ENCODE measurements at places on chromosomes 11 and 22.
A peak's percentile ranks its signal among the peaks of the same experiment; 100 is the strongest.

DNA sequence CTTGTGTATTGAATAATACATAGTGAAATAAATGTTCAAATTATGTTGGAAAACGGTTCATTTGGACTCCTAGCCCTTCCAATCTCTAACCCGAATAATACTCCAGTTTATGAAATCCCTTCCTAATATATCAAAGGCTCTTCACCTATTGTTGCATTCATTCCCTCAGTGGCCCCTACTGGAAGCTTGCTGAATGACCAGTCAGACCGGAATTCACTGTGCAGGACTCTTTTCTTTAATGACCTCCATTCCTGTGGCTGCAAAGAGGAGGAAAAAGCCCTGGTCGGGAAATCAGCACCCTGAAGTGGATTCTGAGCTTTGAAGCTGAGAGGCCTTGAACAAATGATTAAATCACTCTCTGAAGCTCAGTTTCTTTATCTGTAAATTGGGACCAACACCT is 19.1 kb upstream of the RCN1 start:
- DNase-seq, result no peak

- DNase-seq, result peak; percentile 71
These were observed 32.1 kb upstream of the GNB1L start for GRCh38 chr22:19886605-19887255.

- no peak for DNase-seq
These were observed 23.0 kb upstream of the RRAS2 start for GRCh38 chr11:14381968-14382367.

GRCh38 chr11:59647245-59647980 is 21.4 kb downstream of the PATL1 start:
- no peak for DNase-seq

- DNase-seq, result no peak
These were observed 353.4 kb downstream of the SOX6 start for GRCh38 chr11:16002942-16003341.

GRCh38 chr11:22491555-22492225 is 133.9 kb downstream of the FANCF start:
- no peak for DNase-seq

DNA sequence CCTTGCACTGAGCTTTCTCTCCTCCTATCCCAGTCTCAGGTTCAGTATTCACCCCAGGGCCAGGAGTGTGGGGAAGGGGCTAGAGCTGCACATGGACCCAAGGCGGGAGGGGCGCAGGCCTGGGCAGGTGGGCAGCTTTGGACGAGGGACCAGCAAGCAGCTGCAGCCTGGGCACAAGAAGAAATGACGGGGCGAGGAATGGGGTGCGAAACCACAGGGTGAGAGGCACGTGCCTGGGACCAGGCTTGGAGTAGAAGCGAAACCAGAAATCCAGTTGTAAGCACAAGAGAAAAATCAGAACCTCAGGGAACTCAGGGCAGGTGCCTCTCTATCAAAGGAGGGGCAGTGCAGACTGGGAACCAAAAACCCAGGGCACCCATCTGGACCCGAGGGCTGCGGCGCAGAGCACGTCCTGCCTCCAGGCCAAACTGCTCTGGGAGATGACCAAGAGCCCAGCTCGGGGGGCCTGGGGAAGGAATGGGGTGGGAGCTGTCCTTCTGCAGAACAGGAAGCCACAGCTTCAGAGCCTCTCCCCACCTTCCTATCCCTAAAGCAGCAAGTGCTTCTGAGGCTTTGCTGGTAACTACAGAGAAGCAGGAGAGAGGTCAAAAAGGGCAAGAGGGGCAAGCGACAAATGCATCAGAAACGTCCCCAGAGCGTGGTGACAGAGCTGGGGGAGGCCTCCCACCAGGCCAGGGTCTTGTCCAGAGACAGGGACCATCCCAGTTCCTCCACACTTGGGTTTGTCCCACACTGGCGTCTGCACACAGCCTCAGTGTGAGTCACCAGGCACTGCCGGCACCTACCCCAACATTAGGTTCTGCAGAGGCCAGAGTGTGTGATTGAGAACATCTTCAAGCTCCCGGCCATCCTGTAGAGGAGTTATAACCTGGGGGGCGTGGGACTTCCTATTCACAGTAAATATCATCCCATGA is 18.3 kb upstream of the TMPRSS4 start:
- DNase-seq, result no peak

GRCh38 chr11:2750682-2751522 is 51.1 kb upstream of the KCNQ1OT1 start:
- no peak for DNase-seq

DNA sequence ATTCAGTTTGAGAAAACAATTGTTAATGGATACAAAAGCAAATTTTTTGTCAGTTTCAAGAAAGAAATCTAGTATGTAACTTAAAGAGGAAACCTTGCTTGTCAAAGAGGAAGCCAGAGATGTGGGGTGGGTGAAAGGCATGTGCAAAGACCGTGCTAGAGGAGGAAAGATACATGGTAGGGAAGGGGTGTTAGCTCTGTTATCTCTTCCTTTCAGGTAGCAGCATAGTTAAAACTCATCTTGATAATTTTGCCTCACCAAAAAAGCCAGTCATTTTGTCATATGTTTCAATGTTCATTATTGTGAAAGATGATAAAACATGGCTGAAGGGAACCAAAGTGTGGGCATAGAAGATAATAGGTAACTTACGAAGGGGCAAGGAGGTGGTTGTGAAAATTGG is 2.6 kb upstream of the MS4A2 start:
- DNase-seq, result no peak

DNA sequence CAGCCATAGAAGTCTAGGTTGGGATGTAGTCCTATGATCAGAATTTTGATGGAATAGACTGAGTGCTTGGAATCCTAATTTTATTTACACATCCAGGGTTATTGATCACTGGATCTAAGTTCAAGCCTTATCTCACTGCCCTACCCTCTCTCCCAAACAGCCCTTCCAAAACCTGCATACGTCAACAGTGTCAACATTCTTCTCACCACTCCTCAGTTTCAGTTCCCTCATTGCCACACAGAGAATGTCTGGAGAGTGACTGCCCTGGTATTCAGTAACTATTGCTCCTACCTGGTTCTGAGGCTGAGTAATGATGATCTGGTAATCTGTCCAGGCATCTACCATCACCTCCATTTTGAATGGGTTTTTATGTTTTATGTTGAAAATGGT is 60.0 kb downstream of the GLYATL1 start:
- DNase-seq, result no peak

GRCh38 chr11:109490953-109491635 is 69.1 kb downstream of the C11orf87 start:
- no peak for DNase-seq
